Smooth muscle cell of trachea (primary cell): ENCODE measurements at places on chromosomes 6 and 20. TPM values are rescaled to one million over a fixed set of nuclear protein-coding genes. Genes with fewer than 3 reads are reported as not detected.

Gene TAGAP
- not detected in 2 replicates for total RNA-seq

Gene LGSN
- total RNA-seq = under 0.01 TPM in 1 of 2 replicates, not detected in the other

Gene C6orf52
- total RNA-seq = 0.50 and 0.58 TPM in 2 replicates

Gene GSTA4
- 68.5 and 78.2 TPM in 2 replicates for total RNA-seq

Gene SCAF8
- total RNA-seq = 29.9 and 37.2 TPM in 2 replicates

Gene MPIG6B
- not detected in 2 replicates for total RNA-seq

Gene CYP21A2
- total RNA-seq = 0.17 and 0.44 TPM in 2 replicates

Gene HUS1B
- total RNA-seq = 0.99 and 1.2 TPM in 2 replicates

Gene RNF182
- 2.3 and 3.8 TPM in 2 replicates for total RNA-seq

Gene SLC22A23
- 4.7 and 10.3 TPM in 2 replicates for total RNA-seq
